ENCODE measurements at places on chromosomes 6 and 20.
A peak's percentile ranks its signal among the peaks of the same experiment; 100 is the strongest.

DNA sequence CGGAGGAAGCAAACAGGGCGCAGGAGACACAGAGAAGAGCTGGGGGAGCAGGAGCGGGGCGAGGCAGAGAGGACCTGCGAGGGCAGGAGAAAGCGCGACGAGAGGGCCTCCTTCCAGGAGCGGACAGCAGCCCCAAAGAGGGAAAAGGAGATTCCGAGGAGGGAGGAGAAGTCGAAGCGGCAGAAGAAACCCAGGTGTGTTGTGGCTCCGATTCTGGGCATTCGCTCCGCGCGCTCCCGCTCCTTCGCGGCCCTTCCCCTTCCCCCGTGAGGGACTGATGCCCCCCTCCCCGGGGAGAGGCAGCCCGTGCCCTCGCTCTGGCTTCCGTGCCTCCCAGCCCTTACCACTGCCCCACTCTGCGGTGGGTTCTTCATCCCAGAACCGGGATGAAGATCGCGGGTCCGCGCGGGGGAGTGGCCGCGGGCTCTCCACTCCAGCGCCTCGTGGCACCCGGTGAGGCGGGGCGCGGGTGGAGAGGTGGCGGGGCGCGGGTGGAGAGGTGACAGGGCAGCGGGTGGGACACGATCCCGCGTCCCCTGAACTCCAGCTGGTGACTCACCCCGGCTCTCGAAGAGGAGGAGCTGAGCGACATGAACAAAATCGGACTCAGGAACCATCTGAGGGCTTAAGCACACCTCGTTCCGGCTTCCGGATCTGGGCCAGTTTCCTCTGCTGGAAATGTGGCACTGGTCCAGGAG lies 22.4 kb downstream of the TMC2 start:
- DNase-seq: no peak

DNA sequence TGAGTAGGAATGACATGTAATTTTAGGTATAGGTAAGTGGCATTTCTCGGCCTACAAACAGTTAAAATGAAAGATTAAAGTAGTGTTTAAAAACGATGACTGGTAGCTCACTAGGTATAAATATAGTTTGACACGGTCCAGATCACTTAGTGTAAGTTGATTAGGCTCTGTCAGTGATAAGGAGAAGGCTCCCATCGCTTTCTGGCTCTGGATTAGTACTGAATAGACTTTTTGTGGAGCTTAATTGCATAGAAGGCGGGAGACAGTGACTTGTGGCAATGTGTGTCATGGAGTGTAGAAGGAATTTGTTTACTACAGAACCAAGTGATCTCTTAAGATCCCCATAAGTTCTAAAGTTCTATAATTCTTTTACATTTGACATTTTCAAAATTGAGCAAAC lies 6.7 kb downstream of the PYGB start:
- DNase-seq: no peak

DNA sequence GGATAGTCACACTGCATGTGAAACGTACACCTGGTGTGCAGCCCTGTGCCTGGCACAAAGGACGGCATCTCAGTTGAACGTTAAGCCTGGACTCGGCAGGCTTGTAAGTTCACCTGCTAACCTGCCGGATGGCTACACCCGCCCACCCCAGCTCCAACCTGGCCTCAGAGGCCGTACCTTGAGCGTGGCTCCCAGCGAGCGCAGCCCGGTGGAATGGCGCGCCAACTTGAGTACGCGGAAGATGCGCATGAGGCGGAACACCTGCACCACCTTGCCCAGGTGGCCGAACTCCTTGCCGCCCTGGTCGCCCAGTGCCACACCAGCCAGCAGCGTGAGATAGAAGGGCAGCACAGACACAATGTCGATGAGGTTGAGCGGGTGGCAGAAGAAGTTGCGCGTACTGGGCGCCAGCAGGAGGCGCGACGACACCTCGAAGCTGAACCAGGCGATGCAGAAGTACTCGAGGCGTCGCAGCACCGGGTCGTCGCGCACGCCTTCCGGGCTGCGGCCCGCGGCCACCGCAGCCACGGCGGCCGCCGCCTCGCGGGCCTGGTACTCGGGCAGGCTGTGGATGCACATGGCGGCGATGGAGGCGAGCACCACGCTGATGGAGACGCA lies 3.3 kb downstream of the KCNS1 start:
- DNase-seq: no peak

- no peak for DNase-seq
These were observed 19.1 kb upstream of the CD93 start for GRCh38 chr20:23105193-23105592.

GRCh38 chr6:29705389-29706231 lies 17.6 kb upstream of the HLA-F start:
- peak; percentile 2 for DNase-seq
